ENCODE measurements at places on chromosomes 3 and 15.

GRCh38 chr15:83352119-83352518 lies 67.7 kb upstream of the BNC1 start:
- no peak for DNase-seq

DNA sequence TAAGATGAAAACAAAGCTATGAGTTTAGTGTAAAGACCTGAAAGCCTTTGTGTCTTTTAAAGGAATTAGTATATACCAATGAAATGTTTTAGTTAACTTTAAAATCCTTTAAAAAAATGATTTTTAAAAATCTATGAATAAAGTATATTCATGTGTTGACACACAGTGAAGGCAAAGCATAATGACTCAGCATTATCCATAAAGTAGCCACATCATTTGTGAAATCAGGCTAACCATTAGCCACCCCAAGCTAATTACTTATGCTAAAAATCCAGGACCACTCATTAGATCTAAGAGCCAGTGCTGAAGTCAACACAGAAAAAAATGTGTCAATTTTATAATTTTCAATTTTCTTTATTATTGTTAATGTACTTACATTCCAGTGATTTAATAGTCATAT lies 310.2 kb downstream of the TBC1D5 start:
- peak; percentile 34 for DNase-seq

DNA sequence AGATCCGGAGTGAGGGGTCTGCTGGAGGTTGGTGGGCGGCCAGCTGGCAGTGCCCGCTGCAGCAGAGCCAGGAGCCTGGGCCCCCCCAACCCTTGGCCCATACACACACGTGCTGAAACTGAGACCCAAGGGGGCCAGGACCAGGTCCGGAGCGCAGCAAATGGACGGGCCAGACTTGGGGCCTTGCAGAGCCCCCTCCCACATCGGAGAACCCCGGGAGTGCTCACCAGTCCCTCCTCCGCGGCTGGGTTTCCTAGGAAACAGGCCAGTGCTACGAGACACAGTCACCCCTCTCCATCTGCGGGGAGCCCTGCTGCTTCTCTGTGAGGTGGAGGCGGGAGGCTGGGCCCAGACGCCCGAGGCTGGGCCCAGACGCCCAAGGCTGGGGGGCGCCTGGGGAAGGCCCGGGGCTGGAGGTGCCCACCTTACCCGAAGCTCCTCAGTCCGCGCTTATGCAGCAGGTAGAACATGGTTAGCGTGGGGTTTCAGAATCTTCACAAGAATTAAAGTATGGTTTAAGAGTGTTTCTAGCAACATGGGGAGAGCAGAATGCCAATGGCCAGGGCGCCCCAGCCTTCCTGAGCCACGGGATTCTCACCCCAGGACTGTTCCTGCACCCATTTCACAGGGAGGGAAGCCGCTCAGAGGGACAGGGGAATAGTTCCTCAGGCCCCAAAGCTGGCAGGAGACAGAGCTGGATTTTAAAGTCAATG lies 135.0 kb upstream of the PRR20G start:
- DNase-seq = no peak

- DNase-seq = no peak
Observed at GRCh38 chr3:72368331-72368975, 479.8 kb downstream of the SHQ1 start.

DNA sequence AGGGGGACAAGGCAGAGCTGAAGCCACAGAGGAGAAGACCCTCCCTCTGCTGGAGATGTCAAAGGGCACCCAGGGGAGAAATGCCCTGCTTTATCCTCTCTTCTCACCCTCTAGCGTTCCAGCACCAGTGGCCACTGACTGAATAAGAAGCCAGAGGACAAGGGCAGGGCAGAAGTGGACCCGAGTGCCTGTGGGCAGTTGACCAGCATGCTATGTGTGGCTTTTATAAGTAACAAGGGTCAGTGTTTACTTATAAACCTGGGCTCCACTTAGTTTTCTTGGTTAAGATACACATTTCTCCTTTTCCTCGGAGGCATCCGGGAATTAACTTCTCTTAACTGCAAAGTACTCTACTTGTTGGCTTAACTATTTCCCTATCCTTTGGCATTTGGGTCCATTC lies 13.3 kb upstream of the HDAC11 start:
- no peak for DNase-seq

DNA sequence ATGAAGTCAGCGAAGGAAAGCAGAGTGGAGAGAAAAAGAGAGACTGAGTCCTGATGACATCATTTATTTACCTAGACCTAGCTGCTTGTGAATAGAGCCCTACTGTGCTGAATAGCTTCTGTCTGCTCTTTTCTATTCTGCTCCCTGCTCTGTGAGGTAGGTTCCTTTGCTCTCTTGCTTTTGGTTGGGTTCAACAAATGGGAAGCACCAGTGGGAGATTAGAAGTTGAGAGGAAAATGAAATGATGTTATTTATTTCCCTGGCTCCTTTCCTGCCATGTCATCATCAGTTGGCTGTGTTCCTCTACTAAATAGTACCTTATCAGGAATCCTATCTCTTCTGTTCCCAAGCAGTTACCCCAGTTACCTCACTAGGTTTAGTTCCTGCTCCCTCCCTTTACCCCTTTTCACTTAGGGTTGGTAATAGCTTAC lies 23.5 kb downstream of the DTWD1 start:
- DNase-seq = peak; percentile 66

DNA sequence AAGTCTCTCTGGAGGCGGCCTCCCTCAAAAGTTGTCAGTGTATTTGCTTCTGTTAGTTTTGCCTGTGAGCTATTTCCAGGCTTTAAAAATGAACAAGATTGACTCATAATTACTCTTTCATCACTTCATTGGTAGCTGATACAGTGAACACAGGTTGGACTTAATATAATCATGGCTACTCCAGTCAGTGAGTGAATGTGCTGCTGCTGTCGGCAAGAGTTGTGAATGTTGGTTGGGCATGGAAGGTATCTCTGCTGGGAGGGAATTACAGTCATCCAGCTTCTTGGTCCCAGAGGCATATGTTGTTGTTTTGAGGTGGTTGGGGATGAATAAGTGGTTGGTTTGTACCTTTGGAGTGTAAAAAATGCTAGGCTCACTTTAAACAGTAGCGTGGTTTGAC lies 11.5 kb downstream of the TCF12 start:
- DNase-seq = peak; percentile 24

- peak; percentile 24 for DNase-seq
Observed at GRCh38 chr15:31108836-31109235, 7.3 kb upstream of the TRPM1 start.

DNA sequence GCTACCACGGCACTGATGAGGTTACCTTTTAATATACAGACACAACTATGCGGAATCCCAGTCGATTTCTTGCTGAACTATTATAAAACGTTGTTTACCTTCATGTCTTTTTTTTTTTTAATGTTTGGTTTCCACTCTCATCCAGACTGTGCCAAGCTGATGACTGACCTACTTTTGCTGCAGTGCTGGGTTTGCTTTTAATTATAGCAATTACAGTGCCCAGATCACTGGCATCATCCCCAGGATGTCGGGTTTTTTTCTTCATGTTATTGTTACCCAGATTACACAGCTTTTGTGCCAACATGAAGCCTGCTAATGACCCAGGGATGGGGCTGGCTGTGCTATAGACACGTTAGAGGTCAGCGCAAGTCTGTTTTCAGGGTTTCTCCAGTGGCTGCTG lies 294.0 kb upstream of the ATP10A start:
- DNase-seq = no peak

- DNase-seq = peak; percentile 25
Observed at GRCh38 chr3:39814007-39814406, 4.6 kb downstream of the MYRIP start.

DNA sequence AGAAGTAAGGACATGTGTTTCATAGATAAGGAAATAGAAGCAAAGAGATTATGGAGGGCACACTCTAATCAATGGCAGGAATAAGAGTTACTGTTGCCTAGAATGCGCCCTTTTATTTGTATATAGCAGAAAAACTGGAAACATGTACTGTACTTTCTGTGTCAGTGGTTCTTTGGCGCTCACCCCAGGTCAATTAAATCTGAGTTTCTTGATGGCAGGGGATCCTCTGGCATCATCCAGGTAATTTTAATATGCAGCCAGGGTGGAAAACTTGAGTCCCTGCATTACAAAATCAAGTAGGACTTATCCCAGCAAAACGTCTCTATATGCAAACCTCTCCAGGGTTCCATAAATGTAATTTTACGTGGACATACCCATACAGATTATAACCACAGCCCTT lies 284.1 kb downstream of the IL5RA start:
- DNase-seq = no peak

DNA sequence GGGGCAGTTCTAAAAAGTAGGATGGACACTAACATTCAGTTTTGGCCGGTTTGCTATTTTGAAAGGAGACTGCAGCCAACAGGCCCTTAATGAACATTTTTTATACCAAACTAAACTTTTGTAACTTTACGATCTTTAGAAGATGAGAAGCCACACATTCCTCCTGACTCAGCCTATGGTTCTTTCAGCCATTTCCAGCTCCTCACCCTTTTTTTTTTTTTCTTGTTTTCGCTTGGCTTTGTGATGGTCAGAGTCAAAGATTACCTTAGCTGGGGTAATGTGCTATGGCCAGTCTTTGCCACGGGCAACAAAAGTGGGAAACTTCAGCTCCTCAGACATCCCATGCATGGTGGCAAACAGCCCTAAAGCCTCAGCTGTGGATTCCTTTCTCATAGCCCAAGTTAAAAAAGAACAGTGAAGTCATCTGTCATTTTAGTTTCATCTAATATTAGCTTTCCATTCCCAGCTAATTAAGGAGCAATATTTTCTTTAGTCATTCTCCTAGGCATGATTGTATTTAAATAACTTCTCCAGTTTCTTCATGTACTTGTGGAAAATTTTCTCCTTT lies 368.7 kb downstream of the MFSD1 start:
- peak; percentile 72 for DNase-seq

GRCh38 chr3:27553886-27554540 lies 69.8 kb upstream of the SLC4A7 start:
- DNase-seq = peak; percentile 46

GRCh38 chr3:163490119-163490518 lies 1588.2 kb downstream of the SI start:
- peak; percentile 17 for DNase-seq

DNA sequence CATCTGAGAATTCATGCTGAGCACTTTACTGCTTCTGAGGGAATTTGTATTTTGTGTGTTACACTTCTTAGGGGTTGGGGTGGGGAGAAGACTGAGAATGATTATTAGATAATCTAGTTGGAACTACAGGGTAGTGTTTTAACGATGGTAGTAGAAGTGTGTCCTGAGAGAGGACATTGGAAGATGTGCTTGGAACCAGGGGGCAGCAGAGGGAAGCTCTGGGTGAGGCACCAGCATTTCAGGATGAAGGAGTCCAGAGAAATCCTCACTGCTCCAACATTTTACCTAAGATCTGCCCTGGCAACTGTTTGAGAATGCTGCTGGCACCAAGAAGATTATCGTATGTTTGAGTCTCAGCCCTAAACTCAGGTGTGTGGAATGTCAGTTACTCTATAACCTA lies 145.5 kb downstream of the SQOR start:
- no peak for DNase-seq

DNA sequence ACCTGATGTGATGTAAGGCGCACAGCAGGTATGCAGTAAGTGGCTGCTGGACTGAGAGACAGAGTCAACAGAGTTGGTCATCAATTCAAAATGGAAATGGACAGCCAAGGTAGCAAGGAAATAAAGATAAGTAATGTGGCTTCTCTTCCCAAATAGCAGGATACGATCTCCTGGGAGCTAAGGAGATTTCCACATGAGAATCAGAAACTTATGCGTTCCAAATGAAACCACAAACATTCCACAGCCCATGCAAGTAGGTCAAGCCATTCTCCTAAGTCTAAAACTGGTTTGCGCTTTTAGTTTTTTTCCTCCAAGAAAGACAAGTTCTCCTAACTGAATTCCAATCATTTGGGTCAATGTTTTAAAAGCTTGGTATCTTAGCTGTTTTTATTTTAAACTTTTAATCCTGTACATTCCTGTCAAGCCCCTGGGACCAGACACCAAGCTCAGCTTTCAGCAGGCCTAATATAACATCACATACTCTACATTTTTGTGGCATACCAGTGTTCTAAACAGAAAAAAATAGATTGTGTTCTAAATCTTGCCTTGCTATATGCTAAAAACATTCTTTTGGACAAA lies 73.7 kb upstream of the TSPAN3 start:
- DNase-seq = peak; percentile 98

DNA sequence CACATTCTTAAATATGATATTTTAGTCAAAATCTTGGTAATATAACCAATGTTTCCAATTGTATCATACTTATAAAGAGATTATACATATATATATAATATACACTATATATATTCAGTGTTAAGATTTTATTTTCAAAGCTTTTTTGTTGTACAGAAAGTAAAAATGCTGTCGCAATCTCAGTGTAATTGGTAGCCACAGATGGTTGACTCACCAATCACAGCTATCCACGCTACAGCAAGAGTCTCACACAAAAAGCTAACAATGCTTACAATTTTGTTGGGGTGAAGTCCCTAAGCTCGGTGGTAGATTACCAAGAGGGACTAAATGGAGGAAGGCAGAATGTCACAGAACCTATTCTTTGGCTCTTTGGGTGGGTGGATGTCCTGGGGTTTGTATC lies 16.9 kb upstream of the CFAP161 start:
- DNase-seq = peak; percentile 40
